Panc1 (cell line): ENCODE measurements at places on chromosomes 2 and 18.

DNA sequence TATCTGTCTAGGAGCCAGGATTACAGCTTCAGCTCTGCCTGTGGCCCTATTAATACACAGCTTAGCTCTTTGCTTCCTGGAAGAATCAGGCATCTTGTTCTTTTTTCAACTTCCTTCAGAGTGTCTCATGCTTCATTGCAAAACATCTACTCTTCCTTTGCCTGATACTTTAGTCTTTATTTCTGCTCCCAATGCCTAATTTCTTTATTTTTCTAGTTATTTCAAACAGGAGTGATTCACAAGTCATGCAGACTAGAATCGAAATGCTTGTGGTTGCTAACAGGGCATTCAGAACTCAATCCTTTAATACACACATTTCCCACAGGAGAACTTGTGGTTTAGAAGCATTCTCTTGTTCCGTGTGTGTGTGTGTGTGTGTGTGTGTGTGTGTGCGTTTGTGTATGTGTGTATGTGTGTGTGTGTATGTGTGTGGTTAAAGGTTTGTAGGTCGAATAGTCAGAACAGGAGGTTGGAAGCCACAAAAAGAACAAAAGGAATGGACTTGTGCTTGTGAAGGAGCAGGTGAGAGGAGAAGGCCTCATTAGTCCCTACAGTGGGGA lies 28.3 kb upstream of the INSIG2 start:
- no peak for DNase-seq

DNA sequence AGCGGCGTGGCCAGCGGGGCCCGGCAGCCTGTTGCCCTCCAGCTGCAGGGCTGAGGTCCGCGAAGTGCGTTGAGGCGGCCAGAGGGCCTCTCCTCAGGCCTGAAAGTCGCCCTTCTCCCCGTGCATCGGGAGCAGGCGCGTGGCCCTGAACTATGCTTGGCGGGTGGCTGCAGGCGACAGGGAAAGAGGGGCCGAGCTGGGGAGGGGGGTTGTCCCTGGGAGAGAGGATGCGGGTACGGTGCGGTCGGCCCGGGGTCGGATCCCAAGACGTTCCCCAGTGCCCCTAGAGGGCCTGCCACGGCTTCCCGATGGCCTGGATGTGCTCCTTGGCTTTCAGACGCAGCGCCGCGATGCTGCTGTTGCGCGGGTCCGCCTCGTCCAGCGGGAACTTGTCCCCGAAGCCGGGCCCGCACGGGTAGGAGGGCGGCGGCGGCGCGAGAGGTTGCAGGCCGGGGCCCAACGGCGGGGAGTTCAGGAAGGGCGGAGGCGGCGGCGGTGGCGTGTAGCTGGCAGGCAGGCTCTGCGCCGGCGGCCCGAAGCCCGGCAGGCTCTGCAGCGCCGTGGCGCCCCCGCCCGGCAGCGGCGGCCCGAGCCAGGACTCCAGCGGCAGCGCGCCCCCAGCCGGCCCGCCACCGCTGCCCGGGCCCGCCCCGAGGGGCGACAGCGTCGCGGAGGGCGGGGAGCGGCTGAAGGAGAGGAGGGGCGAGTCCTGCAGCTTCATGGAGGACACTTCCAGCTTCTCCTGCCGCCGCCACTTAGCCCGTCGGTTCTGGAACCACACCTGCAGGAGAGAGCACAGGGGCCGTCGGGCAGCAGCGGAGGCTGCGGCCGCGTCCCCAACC lies 4.3 kb downstream of the RAX start:
- no peak for DNase-seq

DNA sequence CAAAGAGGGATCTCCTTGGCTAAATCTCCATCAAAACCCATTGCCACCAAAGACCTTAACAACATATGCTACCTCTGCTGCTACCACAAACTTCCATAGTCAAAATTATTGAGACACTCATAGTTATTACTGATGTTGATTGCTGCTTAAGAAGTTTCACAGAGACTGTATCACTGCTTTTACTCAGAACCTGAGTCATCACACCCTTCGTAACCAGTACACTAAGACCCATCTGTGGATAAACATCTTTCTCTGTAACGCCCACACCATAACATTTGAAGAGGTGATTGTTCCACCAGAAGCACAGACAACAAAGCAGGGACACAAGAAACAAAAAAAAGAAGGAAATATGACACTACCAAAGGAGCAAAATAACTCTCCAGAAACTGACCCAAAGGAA lies 1563.1 kb downstream of the LRP1B start:
- DNase-seq = no peak

DNA sequence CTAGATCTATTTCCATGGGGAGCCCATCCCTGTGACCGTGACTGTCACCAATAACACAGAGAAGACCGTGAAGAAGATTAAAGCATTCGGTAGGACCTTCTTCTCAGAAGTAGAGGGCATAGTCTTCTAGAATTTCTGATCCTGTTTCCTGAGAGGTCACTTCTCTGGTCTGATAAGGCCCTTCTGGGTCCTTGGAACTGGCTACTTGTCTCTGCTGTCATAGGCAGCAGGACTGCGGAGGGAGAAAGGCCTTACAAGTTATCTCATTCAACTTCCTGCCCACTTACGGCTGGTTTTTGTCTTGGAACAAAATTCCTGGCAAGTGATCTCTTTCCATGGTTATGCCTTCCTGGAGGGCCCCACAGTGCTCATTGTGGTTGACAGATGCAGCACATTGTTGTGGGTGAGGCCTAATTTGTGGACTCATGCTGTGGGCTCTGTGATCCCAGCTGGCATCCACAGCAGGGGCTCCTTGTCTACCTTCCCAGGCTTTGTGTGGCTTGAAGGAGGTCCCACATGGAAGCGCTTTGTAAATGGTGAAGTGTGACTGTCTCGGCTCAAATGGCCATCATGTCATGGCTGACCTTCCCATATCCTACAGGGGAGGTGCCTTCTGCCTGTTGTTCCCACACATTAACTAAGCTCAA lies 22.0 kb downstream of the SAG start:
- DNase-seq = no peak

GRCh38 chr2:15284614-15285013 lies 276.5 kb downstream of the NBAS start:
- DNase-seq = no peak

- DNase-seq = no peak
These were observed 52.1 kb upstream of the FAHD2A start for GRCh38 chr2:95350368-95350767.

DNA sequence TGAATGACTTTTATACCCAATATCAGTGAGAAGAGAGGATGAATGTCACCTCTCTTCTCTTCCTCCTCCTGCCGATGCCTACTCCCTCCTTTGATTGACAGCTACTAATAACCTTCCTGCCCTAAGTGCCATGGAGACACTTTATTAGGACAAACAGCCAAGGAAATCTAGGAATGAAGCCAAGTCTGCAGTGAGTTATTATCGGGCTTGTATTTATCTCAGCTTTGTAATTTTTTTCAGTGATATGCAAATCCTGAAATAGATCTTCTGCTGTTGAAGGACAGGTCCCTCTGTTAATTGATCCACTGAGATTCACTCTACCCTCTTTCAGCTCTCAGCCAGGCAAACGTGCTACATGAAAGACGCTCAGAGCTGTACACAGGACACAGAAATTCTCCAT lies 686.7 kb downstream of the TMEM182 start:
- DNase-seq = no peak

GRCh38 chr2:96664366-96664925 lies 21.9 kb downstream of the FER1L5 start:
- no peak for DNase-seq

DNA sequence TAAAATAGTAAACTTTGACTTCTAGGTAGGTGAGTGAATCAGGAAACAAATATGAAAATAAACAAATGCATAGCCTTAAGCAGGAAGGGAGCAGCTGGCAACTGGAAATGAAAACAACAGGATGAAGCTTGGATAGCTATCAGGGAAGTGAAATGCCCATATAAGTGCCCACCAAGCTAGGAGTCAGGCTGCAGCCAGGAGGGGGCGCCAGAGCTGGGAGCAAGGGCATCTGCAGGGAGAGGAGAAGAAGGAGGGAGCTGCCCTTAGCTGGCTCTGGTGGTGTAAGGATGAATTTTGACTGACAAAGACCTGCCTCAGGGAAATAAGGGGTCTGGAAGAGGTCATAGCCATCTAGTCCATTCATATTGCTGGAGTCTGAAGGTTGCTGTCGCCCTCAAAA lies 298.3 kb downstream of the TDRD15 start:
- DNase-seq = no peak

DNA sequence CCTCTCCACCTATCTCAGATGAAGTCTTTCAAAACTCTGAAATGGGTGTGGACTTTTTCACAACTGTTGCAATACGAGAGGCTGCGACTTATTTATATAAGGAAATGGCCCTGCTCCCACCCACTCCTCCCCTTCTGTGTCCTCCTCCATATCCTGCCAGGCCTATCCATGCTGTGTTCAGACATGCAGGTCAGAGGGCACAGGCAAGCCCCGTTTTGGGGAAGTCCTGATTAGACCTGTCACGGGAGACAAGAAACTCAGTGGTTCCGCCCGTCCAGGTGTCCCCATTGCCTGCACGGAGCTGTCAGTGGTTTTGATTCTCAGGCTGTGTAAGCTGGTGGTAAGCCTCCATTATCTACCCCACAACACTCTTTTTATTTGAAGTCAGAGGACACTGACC lies 99.6 kb upstream of the MGAT5 start:
- DNase-seq = no peak

- no peak for DNase-seq
These were observed 93.9 kb downstream of the ZNF804A start for GRCh38 chr2:184692141-184692734.

- no peak for DNase-seq
These were observed 57.6 kb downstream of the DPYSL5 start for GRCh38 chr2:26905341-26906198.

- no peak for DNase-seq
These were observed 256.2 kb downstream of the HDAC4 start for GRCh38 chr2:239144713-239144999.

- no peak for DNase-seq
These were observed 23.1 kb downstream of the MXD1 start for GRCh38 chr2:69937968-69938367.

- no peak for DNase-seq
These were observed 13.6 kb downstream of the ADI1 start for GRCh38 chr2:3505771-3506170.
